Activated CD8-positive, alpha-beta memory T cell treated with anti-CD3 and anti-CD28 coated beads for 48 hours (primary cell): ENCODE measurements at places on chromosomes 3 and 15.

GRCh38 chr15:49645941-49646340 lies 25.1 kb downstream of the DTWD1 start:
- DNase-seq: no peak

DNA sequence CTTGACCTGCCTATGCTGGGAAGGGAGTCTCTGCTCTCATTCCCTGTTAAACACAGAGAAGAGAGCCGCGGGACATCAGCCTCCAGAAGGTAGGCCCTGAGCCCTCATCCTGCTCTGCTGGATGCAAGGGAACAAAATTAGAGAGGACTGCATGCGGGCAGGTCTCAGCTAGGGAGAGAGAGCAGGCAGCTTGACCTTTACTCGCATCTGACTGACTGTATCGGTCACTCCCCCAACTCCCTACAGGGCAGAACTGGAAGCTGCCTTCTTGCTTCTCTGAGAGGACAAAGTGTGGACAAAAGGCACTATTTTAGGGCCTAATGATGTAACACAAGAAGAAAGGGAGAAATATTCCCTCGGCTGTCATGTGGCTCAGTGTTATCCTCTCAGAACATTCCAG lies 38.7 kb upstream of the ATOSA start:
- no peak for DNase-seq

DNA sequence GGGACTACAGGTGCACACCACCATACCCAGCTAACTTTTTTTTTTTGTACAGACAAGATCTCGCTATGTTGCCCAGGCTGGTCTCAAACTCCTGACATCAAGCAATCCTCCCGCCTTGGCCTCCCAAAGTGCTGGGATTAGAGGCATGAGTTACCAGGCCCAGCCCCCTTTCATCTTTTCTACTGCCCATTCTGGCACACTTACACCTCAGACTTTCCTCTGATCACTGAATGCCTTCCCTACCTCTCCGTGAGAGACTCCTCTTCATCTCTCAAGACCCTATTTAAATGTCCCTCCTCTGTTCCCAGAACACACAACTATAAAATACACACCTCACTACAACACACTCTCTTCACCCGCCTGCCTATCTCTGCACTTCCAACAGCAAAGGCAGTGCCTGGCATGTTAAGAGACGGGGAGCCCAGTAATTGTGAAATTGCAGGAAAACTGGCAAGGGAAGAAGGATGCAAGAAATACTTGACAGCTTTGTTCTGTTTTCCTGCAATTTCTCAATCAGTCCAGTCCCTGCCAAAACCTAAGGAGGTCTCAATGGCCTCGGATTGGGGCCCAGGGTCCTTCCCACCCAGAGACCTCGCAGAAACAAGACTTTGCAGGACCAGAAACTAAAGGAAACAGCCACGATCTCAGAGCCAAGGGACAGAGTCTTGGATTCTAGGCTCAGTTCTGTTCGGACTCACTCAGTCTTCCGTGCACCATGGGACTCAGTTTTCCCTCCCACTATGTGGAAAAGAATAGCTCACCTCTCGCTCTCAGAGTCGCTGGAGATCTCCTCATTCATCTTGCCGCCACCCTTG lies 849 bp downstream of the RRP9 start:
- DNase-seq: no peak

DNA sequence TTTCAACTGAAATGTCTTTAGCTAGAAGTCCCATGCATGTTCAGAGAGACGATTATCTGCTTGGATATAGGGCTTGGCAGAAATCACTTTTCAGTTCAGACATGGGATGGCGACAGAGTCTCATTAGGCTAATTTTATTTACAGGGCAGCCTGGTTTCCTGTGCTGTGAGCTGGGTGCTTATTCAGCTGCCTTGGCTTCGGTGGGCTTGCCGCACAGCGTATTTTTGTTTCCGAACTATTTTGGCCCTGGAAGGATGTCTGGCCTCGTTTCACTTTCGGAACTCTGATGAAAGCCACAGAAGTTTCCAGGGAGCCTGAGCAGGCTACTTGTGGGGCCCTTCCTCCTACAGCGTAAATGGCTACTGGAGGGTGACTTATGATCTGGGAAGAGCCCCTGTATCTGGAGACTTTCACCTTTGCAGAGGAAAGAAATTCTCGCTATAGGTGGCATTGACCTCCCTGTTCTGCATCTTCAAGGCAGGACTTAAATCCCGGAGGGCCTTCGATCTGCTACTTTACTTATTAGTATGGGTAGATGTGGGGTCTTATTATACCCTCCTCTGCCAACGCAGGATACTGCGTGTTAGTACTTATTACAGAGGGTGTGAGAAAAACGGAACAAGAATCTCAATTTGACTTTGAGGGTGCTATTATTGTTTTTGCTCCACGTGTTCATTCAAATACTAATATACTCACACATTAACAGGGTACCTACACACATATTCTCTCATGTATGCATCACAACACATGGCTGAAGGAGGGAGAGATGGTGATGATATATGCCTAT lies 364.0 kb upstream of the RBMS3 start:
- no peak for DNase-seq

- no peak for DNase-seq
Measured at GRCh38 chr3:182500289-182500688, 293.0 kb upstream of the ATP11B start.

DNA sequence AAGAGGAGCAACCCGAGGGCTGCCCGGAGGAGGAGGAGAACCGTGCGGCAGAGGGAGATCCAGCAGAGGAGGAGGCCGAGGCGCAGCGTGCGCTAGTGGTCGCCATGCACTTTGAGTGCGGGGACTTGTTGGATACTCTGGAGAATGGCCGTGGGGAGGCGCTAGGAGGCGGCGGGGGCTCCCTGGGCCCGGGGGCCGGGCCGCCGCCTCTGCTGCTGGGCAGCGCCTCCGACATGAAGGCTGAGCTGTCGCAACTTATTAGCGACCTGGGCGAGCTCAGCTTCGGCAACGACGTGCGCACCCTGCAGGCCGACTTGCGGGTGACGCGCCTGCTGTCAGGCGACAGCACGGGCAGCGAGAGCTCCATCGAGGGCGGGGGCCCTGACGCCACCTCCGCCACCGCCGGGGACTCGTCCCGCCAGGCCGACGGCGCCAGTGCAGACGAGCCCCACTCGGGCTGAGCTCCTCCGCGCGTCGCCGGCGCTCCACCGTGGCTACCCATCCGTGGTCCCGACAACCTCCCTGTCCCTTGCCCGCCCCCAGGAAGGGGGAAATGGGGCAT lies 2.0 kb downstream of the FAM43A start:
- peak; percentile 59 for DNase-seq

DNA sequence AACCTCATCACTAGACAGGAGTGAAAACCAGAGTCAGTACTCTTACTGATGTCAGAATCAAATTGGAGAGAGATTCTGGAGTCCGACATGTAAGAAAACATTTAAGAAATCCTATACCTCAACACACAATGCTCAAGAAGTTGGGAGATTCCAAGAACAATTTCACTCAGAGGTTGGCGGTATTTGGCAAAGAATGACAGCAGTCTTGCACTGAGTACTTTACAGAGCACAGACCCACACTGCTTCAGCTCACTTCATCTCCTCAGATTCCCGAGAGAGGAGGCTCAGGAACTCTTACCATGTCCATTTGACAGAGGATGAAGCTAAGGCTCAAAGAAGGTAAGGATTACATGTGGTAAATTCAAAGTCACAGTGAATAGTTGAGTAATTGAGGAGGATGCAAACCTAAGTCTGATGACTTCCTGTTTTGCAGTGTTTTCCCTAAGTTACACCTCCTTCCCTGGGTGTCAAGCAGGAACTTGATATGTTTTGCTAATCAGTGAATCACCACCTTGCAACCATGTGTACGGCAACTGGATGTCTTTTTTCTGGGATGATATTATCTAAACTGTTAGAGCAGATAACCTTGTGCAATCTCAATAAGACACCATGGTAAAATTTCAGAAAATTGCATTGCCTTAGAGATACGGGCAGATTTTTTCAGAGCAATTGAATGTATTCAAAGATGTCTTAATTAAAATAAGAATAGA lies 61.3 kb upstream of the MME start:
- DNase-seq: no peak

DNA sequence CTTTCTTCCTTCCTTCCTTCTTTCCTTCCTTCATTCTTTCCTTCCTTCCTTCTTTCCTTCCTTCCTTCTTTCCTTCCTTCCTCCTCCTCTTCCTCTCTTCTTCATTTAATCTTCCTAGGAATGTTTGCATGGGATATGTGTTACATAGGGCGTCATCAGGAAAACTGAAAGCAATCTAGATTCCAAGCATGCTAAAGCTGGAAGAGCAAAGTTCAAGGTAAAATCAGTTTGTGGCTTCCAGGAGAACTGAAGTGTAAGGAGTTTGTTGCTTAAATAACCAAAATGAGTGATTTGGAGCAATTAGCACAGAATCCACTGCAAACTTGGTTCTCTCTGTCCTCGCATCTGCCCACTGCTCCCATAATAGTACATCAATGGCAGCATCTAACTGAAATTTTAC lies 716.2 kb downstream of the GBE1 start:
- no peak for DNase-seq

DNA sequence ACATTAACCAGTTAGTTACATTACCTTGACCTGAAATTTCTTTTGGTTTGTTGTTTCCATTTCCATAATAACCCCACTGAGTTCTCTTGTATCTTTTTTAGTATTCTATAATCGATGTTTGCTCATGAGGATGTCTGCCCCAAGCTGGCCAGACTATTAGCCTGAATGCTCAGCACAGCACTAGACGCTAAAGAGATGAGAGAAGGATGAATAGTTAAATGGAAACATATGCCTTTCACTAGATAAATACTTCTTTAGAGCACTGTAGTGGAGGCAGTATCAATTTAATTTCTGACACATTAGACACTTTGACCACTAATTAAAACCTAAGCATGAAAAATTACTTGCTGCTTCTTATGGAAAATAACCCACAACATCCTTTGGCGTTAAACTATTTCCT lies 654.9 kb upstream of the KCNMB2 start:
- no peak for DNase-seq

GRCh38 chr3:146181216-146181615 lies 20.2 kb upstream of the PLOD2 start:
- no peak for DNase-seq

- DNase-seq: no peak
Measured at GRCh38 chr3:6962801-6963200, 101.9 kb downstream of the GRM7 start.

GRCh38 chr15:31155151-31155550 lies 53.6 kb upstream of the TRPM1 start:
- DNase-seq: no peak
